KBM-7 (cell line): ENCODE measurements at places on chromosomes 3 and 15.

GRCh38 chr3:135800071-135800549 lies 165.4 kb upstream of the PPP2R3A start:
- no peak for DNase-seq

- no peak for DNase-seq
These were observed 196.5 kb downstream of the EPHB1 start for GRCh38 chr3:134991472-134992010.

GRCh38 chr3:116020495-116020894 lies 397.2 kb downstream of the GAP43 start:
- peak; percentile 51 for DNase-seq

DNA sequence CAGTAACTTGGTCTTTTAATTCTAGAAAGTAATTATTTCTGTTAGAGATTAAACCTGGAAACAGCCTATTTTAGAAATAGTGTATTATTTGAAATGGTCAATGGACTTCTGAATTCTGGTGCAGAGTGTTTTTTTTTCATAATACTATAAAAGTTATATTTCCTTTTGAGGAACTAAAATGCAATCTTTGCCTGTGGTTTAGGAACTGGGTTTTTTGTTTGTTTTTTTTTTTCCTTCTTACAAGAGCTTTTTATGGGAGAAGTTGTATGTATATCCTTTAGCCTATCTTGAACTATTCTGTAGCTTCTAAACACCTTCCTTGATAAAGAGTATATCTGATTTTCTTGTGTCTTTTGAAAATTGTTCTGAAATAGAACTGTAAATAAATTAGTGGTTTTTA lies 88.3 kb downstream of the ARIH1 start:
- peak; percentile 48 for DNase-seq

DNA sequence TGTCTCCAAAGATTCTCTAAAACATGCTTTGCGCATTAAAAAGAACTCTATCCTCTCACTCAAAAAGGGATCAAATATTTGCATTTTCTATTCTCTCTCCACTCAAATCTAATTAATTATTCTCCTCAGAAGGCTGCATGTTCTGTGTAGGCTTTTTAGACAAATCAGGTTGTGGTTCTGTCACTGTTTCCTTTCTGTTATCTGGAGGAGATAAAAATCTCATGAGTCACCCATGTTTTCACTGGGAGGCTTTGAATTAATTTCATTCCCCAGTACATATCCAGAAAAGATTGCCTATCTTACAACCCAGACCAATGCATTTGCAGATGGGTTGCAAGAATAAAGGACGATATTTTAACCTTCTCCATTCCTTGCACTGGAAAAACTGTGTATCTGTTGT lies 446.5 kb downstream of the GRM7 start:
- peak; percentile 59 for DNase-seq

DNA sequence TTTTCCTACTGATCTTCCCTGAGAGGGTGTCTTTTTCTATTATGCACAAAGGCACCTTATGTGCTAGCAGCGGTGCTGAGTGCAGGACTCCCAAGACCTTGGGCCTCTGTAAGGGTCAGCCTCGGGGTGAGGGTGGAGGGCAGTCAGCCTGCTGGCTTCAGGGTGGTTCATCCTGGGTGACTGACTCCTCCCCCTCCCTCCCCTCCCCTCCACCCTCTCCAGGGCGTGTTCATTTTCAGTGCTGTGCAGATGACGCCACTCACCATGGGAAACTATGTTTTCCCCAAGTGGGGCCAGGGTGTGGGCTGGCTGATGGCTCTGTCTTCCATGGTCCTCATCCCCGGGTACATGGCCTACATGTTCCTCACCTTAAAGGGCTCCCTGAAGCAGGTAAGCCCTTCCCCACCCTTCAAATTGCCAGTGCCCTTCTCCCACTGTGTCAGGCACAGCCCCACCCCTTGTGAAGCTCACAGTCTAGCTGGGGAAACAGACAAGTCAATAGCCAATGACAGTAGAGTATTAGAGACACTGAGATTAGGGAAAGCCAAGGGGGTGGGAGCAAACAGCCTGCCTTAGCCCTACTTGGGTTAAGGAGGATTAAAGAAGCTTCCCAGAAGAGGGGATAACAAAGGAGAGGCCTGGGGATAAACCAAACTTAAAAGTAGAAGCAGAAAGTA lies 41.9 kb downstream of the SLC6A1 start:
- DNase-seq: no peak

- no peak for DNase-seq
These were observed 164.3 kb upstream of the IL12A start for GRCh38 chr3:159824333-159824732.

- DNase-seq: no peak
These were observed 31.4 kb upstream of the LRIG1 start for GRCh38 chr3:66532160-66532587.

DNA sequence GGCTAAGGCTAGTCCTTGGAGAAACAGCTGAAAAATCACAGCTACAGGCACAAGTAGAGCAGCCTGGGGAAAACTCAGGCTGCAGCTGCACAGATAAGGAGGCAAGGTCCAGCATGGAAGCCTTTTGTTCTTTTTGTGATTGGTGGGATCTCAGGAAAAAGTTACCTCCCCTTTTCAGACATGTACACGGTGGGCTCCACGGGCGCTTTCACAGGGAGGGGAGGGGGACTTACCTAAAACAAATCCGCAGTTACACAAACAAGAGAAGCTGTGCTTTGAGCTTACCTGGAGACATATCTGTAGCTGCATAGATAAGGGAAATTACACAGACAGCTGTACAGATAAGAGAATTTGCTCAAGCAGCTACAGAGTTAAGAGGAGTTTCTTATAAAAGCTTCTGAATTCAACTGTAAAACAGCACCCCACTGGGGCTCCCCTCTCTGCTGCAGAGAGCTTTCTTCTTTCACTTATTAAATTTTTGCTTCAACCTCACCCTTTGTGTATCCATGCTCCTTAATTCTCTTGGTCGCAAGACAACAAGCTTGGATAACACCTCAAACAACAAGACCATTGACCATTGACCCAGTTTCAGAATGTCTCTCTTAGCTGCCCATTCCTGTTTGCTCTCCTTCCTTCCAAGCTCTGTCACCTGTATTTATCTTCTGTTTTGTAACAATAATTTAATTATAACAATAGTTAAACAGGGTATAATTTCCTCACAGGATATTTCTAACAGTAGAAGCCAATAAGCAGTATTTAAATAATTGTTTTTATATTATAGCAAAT lies 10.9 kb upstream of the CD200 start:
- no peak for DNase-seq

- DNase-seq: peak; percentile 28
These were observed 819 bp downstream of the NEK4 start for GRCh38 chr3:52769786-52770455.

- DNase-seq: no peak
These were observed 162.5 kb upstream of the BFSP2 start for GRCh38 chr3:133237380-133237779.

- DNase-seq: no peak
These were observed 146.5 kb downstream of the XXYLT1 start for GRCh38 chr3:195124378-195124992.

DNA sequence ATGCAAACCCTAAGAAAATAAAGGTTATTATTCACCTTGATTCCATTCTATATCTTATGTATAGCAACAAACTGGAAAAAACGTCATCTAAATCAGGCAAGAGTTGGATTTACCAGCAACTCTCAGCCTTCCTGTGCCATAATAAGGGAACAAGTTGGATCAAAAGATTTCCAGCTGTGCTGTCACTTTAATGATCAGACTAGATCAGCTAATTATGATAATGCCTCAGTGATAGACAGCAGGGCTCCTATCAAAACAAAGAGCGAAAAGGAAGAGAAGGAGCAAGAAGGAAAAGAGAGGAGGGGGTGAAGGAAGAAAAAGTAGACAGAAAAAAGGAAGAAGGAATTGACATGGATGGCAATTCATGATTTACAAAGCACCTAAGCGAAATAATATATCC lies 36.7 kb upstream of the BCL6 start:
- DNase-seq: no peak

DNA sequence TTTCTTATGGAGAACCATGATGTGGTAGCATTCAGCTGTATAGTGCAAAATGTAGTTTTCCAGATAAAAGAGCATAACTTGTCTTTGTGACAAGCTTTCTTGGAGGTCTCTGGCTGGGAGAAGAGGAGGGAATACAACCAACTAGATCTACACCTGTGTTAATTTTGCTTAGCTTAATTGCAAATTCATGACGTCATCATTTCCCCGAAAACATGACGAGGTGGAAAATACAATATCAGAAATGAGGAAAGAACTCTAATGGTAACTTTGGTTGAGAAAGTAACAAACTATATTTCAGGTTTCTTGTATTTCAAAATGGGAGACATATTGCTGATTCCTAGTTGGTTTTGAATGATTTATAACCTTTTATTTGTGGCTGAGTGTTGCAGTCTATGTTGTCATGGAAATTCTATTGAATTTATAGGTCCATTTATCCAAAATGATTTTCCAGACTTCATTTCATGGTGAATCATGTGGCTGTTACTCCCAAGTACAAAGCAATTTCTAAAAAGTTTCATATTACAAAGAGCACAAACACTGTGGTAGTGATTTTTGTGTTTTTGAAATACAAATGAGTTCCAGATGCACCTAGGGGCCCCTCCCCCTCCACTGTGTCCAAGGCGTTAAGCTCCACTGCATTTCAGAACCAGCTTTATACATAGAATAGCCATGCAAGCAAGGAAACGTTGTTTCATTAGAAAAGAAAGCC lies 307.2 kb downstream of the FEZF2 start:
- DNase-seq: no peak

DNA sequence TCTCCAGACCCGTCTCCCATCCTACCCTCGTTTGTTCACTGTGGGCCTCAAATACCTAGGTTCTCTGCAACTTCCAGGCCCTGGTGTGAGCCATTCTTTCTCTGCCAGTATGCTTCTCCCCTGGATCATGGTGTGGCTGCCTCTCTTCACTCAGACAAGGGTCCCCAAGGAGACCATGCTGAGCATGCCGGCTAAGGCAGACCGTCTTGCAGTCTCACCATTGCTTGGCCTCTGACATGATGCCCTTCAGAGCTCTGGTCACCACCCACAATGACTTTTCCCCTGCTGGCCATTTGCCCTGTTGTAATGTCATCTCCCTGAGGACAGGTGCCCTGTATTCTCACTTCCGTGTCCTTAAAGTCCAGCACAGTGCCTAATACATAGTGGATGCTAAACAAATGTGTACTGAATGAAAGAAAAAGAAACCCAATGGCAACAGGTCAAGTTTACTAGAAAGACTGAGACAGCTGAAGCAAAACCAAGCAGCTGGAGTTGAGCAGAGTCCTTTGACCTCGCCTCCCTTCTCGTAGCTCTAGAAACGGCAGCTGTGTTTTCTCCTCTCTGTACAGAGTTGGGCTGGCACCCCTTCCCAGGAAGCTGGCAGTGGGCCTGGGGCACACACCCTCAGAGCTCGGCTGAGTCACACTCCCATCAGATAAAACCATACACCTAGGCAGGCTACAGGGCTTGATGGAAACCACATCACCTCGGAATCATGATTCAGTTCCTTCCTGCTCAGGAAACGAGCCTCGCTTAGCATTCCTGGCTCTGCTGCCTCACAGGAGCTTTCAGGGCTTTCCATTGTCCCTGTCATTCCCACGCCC lies 8.6 kb downstream of the TLR9 start:
- peak; percentile 39 for DNase-seq

- no peak for DNase-seq
These were observed 196.4 kb upstream of the UBE3A start for GRCh38 chr15:25635191-25635590.

- DNase-seq: no peak
These were observed 3.1 kb downstream of the MELTF start for GRCh38 chr3:197026481-197026866.

DNA sequence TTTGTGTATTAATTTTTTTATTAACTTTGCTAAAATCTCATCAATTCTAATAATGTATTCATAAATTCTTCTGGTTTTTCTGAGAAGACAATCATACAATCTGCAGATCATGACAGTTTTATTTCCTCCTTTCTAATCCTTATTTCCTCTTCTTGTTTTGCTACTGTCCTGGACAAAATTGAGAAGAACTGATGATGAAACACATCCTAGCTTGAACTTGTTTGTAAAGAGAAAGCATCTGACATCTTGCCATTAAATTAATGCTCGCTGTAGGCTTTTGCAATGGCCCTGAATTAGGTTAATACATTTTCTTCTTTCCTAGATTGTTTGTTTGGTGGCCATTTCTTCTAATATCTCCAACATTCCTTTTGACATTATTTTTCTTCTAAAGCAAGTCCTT lies 110.9 kb upstream of the TPM1 start:
- DNase-seq: no peak

DNA sequence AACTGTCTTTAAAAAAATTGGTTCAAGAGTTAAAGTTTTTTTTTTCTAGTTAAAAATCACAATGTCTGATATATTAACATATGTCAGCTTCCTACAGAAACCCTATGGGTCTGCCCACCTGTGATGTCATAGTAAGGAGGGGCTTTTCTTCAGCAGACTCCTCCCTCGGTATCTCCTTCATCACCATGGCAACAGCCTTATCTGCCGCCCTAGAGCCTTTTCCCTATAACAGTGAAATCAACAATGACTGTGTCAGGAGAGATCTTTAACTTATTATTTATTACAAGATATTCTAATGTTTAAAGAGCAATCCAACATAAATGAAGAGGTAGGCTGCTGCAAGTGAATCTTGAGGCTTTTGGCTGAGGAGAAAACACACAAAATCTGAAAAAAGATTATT lies 138.7 kb downstream of the PEX5L start:
- peak; percentile 40 for DNase-seq

DNA sequence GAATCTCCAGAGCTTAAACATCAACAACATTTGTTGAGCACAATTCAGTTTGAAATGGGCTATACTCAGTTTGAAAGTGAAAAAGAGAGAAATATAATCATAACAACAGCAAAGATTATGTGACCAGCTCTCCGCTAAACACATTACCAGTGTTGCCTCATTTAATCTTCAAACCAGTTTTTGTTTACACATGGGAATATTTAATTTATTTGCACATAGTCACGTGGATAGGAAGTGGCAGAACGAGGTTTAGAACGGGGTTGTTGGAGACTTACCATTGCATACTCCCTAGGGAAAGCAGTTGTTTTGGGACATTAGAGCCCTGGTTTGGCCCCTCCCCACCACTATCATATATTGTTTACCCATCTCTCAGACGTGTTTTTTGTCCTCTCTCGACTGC lies 77.2 kb downstream of the IL1RAP start:
- no peak for DNase-seq

DNA sequence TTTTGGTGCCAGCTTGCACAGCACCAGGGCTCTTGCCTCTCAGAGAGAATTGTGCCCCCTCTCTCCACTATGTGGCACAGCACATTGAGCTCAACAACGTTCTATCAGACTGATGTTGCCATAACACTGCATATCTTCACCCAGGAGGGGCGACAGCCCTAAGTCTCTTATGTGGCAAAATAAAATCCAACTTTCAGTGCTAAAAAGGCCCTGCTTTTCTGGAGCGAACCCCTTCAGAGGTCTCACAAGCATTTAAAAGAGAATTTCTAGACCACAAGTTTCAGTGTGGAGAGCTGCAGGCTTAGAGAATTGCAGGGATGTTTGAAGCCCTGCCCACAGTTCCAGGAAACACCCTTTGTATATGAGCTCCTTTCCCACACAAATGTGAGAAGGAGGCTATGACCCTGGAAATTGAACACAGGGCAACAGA lies 85.5 kb downstream of the LIPC start:
- DNase-seq: peak; percentile 77

GRCh38 chr3:82002986-82003642 lies 241.7 kb upstream of the GBE1 start:
- DNase-seq: no peak
